Central memory CD4-positive, alpha-beta T cell (primary cell): ENCODE measurements at places on chromosomes 11 and 22.
A peak's percentile ranks its signal among the peaks of the same experiment; 100 is the strongest.

- DNase-seq: no peak
Observed at GRCh38 chr11:128480066-128480465, 107.3 kb downstream of the ETS1 start.

GRCh38 chr22:43088627-43088983, 586 bp downstream of the TTLL1 start:
- no peak for DNase-seq

GRCh38 chr22:32389685-32390084, 22.4 kb downstream of the RTCB start:
- no peak for DNase-seq

- no peak for DNase-seq
Observed at GRCh38 chr22:17192186-17192585, 27.0 kb downstream of the ADA2 start.

DNA sequence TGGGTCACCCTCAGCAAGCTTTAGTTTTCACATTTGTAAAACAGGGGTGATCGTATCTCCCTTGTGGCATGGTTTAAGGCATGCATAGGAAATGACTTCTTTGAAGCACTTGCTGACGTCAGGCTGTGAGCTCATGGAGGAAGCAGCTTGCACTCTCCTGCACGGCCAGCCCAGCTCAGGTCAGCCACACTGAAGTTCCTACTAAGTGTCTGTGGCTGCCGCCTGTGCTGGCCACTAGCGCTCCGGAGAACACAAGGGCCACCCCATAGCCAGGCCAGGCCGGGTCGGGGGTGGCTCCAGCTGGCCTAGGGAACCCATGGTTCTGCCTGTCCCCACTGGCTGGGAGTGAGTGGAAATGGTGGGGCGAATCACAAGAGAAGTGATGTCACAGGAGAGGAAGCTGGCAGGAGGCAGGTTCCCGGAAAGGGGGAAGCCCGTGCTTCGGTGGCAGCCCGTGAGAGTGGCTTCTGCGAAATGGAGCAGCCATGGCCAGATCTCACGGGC, 28.2 kb downstream of the KCTD17 start:
- DNase-seq: peak; percentile 93

DNA sequence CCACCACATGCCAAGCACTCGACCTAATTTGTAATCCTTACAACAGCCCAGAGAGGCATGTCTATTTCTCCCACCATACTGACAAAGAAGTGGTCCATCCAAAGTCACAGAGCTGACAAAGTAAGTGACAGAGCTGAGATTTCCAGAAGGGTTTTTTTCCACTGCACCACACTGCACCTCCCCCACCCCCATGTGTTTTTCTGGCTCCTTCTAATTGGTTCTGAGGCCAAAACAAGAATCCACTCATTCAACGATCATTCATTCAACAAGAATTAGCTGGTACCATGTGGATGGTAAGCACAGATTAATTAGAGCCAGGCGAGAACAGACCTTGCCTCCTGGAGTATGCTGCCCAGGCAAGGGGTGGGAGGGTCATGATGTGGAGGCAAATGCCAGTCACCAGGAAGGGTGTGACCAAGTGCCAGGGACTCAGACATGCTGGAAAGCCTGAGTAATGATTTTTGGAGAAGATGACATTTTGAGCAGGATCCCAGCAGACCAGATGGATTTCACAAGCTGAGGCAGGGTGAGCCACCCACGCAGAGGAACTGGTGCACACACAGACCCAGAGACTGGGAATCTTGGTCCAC, 14.9 kb upstream of the PRG2 start:
- DNase-seq: no peak

- DNase-seq: peak; percentile 39
Observed at GRCh38 chr11:78000193-78000592, 5.7 kb upstream of the INTS4 start.

- no peak for DNase-seq
Observed at GRCh38 chr22:49901457-49901856, 16.8 kb downstream of the ALG12 start.

GRCh38 chr11:134794192-134794591, 382.1 kb upstream of the B3GAT1 start:
- no peak for DNase-seq

DNA sequence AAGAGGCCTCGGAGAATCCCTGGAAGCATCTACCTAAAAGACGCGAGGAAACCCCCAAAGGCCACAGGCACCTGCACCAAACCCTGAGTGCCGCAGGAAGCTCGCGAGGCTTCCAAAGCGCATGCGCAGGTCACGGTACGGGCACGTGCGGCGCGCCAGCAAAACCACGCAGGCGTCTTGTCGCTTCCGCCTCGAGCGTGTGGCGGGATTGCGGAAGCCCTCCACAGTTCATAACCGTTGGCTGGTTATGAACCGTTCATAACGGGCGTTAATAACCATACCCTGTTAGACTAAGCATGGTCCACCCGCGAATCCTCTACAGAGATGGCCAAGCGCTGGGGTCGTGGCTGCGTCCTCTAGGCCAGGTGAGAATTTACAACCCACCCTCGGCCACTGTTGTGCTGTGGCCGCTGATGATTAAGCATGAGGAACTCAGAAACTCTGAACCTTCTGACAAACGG, 46.4 kb downstream of the MORC2 start:
- peak; percentile 82 for DNase-seq

- DNase-seq: no peak
Observed at GRCh38 chr11:33790040-33790439, 15.7 kb upstream of the FBXO3 start.

GRCh38 chr11:114399490-114400215, 658 bp downstream of the C11orf71 start:
- DNase-seq: no peak

GRCh38 chr11:11740836-11741235, 100.9 kb upstream of the USP47 start:
- DNase-seq: no peak

GRCh38 chr11:125140233-125140632, 24.3 kb upstream of the PKNOX2 start:
- no peak for DNase-seq

DNA sequence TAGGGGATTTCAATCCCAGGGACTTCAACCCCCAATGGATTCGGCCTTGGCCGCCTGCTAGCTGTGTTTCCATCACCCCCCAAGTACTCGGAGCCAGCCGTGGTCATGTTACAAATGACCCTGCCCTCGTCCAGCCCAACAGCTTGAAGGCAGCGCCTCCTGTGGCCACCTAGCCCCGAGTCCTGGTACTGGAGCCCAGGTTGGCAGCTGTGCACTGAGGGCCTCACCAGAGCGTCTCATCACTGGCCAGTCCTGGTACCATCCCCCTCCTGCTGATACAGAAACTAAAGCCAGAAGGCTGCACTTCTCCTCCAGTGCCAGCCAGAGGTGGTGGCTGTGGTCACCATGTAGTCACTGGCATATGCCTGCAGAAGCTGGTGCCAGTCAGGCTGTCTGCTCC, 44.9 kb upstream of the FADD start:
- DNase-seq: no peak

GRCh38 chr22:42515896-42516295, 3.7 kb downstream of the RRP7A start:
- DNase-seq: no peak

GRCh38 chr22:37427135-37427710, at the start of gene ELFN2:
Gene ELFN2, minus strand, starts transcription at chr22:37427479. Its CDS starts 51,945 bp downstream, at chr22:37375534.
- no peak for DNase-seq

- DNase-seq: no peak
Observed at GRCh38 chr11:34154059-34154875, 48.8 kb downstream of the NAT10 start.

DNA sequence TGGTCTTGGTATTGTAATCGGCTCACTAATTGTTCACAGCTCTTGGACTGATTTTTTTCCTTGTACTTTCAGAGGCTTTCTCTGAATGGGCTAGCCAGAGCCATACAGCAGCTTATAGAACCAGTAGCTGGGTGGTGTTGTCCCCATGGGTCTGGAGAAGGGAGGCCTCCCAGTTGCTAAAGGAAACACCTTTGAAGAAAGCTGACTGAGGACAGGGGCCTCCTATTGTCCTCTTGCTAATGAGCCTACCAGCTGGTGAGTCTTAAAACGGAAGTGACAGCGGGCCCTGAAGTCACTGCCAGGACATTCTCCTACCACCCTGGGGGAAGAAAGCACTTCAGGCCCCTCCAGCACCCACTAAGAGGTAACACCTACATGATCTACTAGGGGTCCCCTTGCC, 9.9 kb downstream of the FADS3 start:
- DNase-seq: no peak

- DNase-seq: no peak
Observed at GRCh38 chr22:19843857-19844376, 10.8 kb downstream of the GNB1L start.

DNA sequence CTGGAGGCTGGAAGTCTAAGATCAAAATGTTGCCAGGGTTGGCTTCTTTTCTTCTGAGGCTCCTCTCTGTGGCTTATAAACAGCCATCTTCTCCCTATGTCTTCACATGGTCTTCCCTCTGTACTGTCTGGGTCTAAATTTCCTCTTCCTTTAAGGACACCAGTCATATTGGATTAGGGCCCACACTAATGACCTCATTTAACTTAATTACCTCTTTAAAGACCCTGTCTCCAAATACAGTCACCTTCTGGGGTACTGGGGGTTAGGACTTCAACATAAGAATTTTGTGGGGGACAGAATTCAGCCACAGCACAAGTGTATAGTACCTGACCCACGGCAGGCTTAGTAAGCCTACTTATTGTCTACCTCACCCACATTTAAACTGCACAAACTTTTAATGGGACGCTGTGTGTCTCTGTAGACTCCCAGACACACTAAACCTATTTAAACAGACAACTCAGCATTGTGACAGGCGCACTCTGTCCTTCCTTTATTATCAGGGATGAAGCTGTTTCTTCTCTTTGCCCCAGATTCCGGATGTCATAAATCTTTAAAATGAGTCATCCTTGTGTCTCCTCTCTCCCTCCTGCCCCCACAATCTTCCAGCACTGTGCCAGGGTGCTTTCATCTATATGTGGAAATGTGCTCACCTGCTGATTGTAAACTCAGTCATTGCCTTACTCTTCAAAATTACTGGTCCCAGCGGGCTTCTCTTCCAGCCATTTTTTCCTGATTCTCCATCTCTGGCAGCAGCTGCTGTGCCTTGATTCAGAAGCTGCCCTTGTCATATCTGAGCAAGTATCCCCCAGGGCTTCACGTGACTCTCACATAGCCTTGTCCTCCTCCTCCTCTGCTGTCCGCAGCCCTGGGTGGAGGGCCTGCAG, 5.4 kb upstream of the MAPK8IP1 start:
- DNase-seq: no peak

GRCh38 chr11:29040489-29040888, 932.3 kb downstream of the METTL15 start:
- no peak for DNase-seq

DNA sequence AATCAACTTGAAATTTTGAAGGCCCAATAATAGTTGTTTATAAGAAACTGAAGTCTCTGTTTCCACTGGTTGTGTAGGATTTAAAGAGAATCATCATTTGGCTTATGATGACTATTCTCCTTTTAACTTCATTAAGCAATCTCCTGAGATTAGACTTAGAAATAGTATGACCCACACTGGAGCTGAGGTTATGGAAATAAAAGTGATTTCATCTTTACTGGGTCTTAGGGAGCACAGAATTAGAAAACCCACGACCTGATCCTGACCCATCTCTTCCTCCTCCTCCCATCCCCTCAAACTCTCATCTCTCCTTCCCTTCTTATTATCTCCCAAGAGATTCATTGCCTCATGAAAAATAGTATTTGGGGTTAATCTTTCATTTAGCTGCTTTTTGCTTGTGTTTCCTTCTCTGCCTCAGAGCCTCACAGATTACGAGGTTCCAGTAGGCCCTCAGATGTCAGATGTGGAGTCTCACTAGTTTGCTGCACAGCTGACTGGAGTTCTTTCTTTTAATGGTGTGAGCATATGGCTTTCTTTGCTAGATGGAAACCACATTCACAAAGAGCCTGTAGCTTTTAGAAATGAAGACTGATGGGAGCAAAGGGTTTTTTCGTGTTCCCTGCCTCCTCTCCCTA, 85.0 kb downstream of the ALX4 start:
- no peak for DNase-seq

- DNase-seq: no peak
Observed at GRCh38 chr22:27409299-27409698, 392.3 kb downstream of the MN1 start.

- DNase-seq: no peak
Observed at GRCh38 chr11:12824281-12825041, 150.2 kb downstream of the TEAD1 start.

GRCh38 chr11:70650075-70650909, 252.0 kb downstream of the CTTN start:
- DNase-seq: no peak

- DNase-seq: no peak
Observed at GRCh38 chr11:29251738-29252137, 765.1 kb downstream of the KCNA4 start.

- DNase-seq: no peak
Observed at GRCh38 chr11:2804189-2804588, 81.4 kb downstream of the CDKN1C start.

DNA sequence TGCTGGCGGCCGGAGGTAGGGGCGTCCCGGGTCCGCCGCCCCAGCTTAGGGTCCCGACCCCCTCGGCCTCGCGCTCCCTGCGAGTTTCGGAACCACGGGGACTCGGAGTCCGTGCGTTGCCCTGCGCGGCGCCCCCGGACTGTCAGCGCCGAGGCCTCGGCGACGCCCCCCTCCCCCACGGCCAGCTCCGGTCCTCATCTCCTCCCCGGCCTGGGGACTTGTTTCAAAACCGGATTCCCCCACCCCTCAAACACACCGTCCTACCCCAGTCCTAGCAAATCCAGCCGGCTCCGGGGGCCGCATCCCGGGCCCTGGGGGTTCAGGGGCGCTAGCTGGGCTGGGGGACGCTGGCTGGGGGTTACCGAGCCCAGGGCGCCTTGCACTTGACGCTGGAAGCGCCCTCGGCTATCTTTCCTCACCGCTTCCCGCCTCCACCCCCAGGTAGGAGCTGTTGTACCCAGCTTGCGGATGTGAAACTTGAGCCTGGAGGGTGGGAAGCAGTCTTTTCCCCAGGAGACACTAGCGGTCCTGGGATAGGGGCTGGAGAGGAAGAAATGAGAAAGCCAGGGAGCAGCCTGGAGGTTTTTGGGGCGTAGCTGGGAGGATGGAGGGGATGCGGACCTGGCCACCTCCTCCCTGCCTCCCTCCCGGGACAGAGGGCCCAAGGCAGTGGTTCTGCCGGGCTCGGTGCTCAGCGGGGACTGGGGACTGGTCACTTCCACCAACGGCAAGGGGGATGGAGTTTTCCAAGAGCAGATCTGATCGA, 550 bp downstream of the FBLN1 start:
- DNase-seq: no peak
